ENCODE measurements at places on chromosomes 3 and 15.

DNA sequence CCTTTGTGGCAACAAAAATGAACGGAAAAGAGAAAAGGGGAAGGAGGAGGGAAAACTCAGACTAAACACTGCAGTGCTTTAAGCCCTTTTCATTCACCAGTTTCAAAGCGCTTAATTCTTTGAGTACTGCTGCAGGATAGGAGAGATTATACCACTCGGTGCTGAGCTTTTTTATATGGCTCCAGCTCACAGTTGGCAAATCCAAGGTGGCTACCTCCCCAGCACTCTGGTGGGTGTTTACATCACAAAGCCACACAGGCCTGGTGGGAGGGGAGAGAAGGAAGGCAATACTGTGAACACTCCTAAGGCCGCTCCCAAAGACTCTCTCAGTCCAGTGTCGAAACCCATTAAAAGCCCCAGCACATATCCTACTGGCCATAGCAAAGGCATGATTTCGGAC, 191.4 kb downstream of the STT3B start:
- no peak for DNase-seq

DNA sequence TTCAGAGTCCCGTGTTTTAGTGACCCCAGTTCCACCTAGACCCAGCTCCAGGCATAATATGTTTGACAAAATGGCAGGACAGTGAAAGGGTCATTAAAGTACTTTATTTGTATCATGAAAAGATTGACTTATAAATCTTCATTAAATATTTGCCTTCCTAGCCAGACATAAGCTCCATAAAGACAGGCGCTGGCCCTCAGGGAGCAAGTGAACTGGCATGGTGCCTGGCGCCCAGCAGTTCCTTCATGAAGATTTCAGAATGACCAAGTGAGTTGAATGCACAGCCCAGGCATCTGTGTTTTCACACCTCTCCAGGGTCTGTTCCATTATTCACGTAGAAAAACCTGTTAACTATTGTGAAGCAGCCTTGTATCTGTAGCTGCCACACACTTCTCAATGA, 166.2 kb downstream of the GAP43 start:
- no peak for DNase-seq

DNA sequence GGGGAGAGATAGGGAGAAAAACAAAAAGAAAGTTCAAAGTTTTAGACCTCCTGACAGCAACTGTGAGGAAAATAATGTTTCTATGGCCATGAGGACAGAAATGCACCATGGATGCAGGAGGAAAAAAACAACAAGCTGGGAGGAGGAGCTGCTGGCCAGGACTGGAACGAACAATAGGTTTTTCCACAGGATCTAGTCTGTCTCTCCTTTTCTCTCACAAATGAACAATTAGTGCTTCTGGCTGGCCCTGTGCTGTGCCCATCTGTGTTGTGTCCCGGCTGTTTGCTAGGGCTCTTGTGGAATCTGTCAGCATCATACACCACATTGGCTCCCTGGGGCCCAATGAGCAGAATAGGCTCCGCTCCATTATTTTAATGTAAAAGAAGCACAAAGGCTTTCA, 15.2 kb downstream of the GK5 start:
- DNase-seq = no peak

DNA sequence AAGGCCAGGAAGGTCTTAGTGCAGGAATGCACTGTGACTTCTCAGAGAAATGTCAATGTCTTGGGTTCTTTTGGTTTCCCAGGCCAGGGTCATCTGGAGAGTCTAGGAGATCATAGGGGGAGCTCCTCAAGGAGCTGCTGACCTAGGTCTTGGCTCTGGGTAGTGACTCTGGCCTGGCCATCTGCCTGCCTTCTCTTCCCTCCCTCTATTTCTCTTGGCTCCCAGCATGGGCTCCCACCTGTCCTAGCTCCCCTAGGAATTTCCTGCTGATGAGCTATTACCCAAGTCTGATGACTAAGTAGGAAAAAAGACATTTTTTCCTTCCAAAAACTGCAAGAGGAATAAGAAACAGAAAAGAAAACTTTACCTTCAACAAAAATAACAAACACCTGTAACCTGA, 57.4 kb downstream of the BSN start:
- no peak for DNase-seq

DNA sequence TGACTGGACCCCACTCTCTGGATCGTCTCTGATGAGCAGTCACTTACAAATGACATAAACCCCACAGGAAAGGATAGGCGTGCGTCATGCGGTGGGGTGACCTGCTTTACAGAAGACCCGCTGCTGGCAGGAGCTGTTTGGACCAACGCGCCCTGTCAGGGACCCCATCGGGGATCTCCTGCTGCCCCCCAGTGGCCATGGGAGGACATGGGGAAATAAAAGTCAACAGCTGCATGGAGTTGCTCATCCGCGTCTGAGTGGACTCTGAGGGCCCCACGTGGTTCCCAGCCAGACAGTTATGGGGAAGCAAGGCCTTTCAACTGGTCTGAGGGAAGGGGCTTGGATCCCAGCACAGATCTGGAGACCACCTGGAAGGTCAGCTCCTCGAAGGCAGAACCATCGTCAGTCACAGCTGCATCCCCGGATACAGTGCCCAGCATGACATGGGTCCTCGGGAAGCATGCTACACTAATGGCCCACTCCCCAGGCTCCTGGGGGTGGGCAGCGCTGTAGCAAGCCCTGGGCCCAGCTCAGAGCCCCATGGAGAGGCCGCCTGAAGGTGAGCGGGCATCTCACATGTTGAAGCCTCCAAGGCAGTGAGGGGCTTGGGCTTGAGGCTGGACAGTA, 32.1 kb downstream of the PTH1R start:
- no peak for DNase-seq

DNA sequence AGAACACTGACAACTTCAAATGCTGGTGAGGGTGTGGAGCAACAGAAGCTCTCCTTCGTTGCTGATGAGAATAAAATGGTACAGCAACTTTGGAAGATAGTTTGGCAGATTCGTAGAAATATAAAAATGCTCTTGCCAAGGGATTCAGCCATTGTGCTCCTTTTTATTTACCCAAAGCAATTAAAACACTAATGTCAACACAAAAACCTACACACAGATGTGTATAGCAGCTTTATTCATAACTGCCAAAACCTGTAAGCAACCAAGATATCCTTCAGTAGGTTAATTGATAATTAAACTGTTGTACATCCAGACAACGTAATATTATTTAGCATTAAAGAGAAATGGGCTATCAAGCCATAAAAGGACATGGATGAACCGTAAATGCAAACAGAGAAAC, 37.8 kb upstream of the LSAMP start:
- no peak for DNase-seq

DNA sequence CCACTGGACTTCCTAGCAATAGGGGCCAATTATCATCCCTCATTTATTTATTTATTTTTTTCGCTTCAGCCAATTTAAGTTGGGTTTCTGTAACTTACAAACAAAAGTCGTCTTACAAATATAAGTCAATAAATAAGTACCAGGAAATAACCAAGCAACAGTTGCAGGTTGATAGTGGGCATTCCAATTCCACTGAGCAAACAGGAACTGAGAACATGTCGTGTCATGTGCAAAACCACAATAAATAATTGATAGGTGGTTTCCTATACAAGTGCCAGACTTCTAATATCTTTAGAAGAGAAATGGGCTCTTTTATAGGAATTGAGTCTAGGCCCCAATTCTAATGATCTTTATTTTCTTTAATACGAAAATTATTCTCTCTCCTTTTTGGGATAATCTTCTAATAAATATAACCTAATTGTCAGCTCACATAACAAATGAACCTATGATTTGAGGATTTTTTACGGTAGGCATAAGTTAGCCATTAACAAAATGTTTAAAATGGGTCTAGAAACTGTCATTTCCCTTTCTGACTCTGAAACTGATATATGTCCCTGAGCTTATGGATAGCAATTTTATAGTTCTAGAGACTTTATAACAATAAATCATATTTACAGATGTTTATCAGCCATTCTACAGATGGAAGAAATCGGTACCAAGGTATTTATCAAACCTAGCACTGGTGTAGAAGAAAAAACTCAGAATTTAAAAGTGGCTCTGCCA, 571.8 kb downstream of the FOXP1 start:
- no peak for DNase-seq

DNA sequence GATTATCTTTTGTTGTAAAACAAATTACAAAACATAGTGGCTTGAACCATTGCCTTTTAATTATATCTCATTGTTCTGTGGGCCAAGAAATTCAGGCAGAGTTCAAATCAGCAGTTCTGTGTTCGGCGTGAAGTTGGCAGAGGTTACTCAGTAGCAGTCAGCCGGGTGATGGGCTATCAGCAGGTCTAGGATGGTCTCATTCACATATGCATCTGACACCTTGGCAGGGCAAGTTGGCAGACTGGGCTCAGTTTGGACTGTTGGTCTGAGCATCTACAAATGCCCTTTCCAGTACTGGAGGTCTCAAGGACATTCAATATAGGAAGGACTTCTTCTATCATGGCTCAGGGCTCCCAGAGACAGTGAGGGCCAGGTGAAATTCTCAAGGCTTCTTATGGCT, 51.2 kb upstream of the ITGA11 start:
- no peak for DNase-seq

DNA sequence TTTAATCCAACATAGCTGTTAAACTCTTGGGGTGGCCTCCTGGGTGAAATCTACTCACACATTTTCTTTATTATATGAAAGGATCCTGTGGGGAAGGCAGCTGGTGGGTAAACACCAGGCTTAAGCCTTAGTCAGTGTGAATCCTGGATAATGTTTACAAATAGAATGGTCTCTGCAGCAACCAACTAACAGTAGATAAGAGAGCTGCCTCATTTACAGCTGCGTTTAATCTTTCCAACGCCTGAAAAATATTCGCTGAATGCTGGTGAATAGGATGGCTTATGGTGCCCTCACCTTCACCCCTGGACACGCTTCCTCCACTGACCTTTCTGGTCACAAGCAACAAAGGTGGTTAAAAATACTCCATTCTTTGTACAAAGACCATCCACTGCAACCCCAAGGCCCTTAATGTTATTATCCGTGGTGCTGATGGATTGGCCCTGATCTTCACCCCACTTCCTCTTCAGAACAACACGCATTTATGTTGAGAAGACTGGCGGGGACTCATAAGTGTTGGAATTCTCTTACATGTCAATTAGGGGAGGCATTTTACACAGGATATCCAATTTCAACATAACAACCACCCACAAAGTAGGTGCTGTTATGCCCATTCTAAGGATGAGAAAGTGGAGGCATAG, 120.0 kb upstream of the FRMD4B start:
- no peak for DNase-seq

DNA sequence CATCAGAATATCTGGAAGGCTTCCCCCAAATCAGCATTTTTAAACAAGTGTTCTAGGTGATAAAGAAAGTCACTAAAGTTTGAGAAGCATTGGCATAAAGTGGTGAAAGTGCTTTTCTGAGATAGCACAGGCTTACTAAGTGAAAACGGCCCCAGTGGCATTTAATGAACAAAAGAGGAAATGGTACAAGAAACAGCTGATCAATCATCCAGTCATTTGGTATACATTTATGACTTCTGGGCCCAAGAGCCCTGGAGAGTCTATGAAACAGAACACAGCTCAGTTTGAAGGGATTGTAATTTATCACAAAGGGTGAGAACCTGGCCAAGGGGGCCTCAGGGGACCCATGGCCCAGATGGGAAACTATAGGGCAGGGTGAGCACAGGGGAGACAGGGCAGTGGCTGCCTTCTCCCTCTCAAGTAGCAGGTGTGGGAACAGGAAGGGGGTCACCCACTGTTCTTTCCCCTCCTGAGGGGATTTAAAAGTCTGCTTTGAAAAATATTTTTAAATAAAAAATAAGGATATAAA, 265.5 kb upstream of the ROPN1 start:
- DNase-seq = no peak

GRCh38 chr15:96700555-96700954, 370.1 kb downstream of the NR2F2 start:
- no peak for DNase-seq

DNA sequence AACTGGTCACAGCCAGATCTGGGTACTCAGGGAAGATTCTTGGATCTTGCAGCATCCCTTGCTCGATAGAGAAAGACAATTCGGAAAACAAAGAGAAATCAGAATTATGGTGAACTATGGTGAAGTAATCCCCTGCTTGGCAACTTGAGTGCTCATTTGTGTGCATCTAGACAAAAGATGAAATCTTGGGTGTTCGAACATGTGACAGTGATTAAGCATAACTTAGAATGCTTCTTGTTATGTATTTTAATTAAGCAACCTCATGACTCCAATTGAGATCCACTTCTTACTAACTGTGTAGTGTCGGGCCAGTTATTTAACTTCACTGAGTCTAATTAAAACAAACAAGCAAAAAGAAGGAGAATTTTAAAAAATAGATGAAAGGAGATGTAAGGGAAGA, 56.5 kb downstream of the ZNF385D start:
- no peak for DNase-seq

- DNase-seq = no peak
Measured at GRCh38 chr3:38608086-38608775, 41.3 kb downstream of the SCN5A start.

DNA sequence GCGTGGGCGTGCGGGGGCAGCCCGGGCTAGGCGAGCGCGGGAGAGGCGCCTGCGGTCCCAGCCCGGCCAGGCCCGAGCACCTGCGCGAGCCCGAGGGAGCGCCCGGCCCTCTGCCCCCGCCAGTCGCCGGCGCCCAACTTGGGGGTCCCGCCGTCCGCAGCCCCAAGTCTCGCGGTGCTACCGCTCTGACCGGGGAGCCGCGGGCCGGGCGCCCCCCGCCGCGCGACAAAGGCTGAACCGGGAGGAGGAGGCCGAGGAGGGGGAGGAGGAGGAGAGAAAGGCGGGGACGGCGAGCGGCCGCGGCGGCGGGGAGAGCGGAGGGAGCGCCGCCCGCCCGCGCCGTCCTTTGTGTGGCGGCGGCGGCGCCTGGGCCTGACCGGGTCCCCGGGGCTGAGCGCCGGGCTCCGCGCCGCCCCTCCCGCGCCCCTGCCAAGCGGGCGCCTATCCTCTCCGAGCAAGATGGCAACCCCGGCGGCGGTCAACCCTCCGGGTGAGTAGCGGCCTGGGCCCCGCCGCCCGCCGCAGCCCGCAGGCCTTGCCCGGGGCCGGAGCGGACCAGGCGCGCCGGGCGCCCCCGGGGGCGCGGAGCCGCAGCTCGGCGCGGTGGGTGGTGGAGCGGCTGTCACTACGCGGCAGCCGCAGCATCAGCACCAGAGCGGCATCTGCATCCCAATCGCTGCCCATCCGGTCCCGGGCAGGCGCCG, at the start of gene ARNT2:
TSS of gene ARNT2 (plus strand) at position 326 of the 704 bp plus-strand sequence. CDS start at position 460, 134 bp downstream.
- DNase-seq = no peak

GRCh38 chr15:29101491-29101890, 168.1 kb downstream of the NSMCE3 start:
- DNase-seq = no peak

GRCh38 chr3:66224220-66224619, 3.4 kb downstream of the SLC25A26 start:
- no peak for DNase-seq

GRCh38 chr3:18670759-18671158, 245.6 kb upstream of the SATB1 start:
- no peak for DNase-seq

GRCh38 chr15:69096626-69097025, 63.8 kb upstream of the GLCE start:
- DNase-seq = no peak

Measured in cortex of kidney (tissue), 1 donor.